ENCODE measurements at places on chromosomes 4 and X.

- no peak for DNase-seq
These were observed 14.4 kb upstream of the SOD3 start for GRCh38 chr4:24780936-24781495.

GRCh38 chrX:112877771-112878173 is 37.1 kb upstream of the AMOT start:
- DNase-seq = no peak

- DNase-seq = no peak
These were observed 221.3 kb downstream of the GPAT3 start for GRCh38 chr4:83757121-83757621.

GRCh38 chrX:32530802-32531403 is 680.4 kb downstream of the DMD start:
- no peak for DNase-seq

DNA sequence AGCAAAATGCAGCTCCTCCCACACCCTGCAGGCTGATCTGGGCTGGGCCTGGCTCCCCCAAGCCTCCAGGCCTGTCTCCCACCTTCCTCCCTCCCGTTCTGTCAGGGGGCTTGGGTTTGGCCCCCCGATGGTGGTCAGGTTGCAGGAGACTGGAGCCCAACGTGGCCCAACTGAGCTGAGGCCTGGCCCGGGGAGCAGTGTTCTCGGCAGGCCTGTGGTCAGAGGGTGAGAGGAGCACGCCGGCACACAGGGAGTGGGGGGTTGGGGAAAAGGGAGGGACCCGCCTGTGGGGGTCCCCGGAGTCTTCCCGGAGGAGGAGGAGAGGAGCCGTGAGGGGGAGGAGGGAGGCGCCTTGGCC is 43.2 kb upstream of the NKX1-1 start:
- no peak for DNase-seq

- no peak for DNase-seq
These were observed 70.6 kb downstream of the KIT start for GRCh38 chr4:54728368-54728767.

DNA sequence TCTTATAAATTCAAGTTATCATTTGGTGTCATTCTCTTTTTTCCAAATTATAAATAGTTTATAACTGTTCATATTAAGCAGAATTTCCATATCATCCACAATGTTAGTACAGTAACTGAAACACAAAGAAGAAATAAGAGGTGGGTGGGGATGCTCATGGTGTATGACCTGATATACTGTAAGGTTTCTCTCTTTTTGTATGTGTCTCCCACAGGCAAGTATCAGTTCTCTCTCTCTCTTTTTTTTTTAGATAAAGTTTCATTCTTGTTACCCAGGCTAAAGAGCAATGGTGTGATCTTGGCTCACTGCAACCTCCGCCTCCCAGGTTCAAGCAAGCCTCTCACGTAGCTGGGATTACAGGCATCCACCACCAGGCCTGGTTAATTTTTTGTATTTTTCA is 43.7 kb upstream of the UGT2A3 start:
- DNase-seq = no peak

DNA sequence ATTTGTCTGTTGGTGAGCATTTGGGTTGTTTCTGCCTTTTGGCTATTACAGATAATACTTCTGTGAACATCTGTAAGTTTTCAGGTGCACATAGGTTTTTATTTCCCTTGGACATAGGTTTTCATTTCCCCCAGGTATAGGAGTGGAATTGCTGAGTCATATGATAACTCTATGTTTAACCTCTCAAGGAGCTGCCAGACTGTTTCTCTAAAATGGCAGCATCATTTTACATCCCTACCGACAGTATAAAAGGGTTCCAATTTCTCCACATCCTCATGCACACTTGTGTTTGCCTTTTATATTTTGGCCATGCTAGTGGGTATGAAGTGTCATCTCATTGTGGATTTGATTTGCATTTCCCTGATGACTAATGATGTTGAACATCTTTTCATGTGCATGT is 53.5 kb downstream of the TMEM164 start:
- no peak for DNase-seq

GRCh38 chr4:26782168-26782829 is 78.3 kb upstream of the STIM2 start:
- DNase-seq = no peak

DNA sequence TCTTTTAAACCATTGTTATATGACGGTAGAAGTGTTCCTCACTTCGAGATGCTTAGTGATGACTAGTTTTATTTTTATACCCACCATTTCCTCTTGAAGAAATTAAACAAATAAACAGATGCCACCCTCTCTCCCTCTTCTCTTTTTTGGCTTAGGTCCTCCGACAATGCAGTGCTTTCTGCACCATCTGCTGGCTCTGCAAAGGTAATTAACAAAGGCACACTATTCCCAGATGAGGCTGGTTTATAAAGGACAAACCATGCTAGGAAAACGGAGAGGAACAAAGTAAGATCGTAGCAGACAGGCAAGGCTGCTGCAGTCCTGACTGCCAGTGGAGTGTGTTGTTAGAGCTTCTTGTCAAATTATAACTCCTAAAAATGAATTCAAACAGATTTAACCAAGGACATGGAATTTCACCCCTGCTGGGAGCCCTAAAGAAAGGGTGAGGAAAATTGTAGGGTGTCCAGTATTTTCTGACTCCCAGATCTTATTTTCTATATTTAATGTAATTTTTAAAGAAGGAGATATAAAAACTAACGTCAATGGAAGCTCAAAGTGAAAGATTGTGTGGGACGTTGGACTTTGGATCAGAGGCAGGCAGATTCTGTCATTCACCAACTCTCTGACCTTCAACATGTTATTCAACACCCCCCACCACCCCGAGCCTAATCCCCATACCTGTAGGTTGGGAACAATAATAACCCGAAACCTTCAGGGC is 142.1 kb downstream of the CPEB2 start:
- no peak for DNase-seq

DNA sequence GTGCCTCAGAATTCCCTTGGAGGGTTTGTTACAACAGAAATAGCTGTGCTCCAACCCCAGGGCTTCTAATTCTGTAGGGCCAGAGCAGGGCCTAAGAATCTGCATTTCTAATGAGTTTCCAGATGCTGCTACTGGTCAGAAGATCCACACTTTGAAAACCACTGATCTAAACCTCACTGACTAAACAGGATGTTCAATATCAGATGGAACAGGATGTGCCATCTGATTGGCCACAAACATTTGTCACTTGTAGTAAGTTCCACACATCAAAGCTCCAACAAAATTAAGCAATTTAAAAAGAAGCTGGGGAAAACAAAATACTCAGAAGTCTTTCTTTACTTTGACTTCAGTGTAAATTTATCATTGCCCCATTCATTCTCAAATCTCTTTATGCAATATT is 14.3 kb downstream of the CASK start:
- no peak for DNase-seq

GRCh38 chrX:124605511-124605910 is 259.1 kb downstream of the SH2D1A start:
- DNase-seq = no peak

GRCh38 chrX:24242649-24243175 is 71.2 kb downstream of the SUPT20HL2 start:
- no peak for DNase-seq

- no peak for DNase-seq
These were observed 174.4 kb upstream of the BCOR start for GRCh38 chrX:40272141-40272540.

GRCh38 chr4:38381788-38382187 is 282.2 kb upstream of the KLF3 start:
- no peak for DNase-seq

DNA sequence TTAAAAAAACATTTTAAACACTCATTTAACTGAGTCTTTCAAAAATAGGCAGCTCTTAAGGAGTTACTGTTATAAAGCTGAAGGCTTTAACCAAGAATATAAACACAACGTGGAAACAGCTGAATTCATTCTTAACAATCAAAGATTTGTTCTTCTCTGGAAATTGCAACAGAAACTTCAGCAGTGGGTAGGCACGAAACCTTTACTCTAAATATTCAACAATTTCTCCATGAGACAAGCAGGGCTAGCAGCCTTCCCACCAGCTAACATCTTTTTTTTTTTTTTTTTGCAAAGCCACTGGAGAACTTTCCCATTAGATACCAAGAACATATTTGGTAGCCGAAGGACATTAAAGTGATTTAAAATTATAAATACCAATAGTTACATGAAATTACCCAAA is 78.2 kb upstream of the PRSS48 start:
- no peak for DNase-seq

DNA sequence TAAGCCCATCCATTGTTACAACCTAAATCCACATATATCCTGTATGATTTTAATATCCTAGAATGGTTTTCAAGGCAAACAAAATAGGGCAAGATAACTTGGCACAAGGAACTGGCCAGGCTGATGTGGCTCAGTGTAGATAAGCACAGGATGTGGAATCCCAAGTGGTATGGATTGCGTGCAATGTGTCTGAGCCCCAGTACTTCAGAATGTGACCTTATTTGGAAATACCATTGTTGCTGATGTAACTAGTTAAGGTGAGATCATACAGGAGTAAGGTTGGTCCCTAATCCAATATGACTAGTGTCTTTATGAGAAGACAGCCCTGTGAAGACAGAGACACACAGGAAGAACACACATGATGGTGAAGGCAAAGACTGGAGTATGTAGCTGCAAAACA is 72.4 kb downstream of the IL21 start:
- DNase-seq = no peak

DNA sequence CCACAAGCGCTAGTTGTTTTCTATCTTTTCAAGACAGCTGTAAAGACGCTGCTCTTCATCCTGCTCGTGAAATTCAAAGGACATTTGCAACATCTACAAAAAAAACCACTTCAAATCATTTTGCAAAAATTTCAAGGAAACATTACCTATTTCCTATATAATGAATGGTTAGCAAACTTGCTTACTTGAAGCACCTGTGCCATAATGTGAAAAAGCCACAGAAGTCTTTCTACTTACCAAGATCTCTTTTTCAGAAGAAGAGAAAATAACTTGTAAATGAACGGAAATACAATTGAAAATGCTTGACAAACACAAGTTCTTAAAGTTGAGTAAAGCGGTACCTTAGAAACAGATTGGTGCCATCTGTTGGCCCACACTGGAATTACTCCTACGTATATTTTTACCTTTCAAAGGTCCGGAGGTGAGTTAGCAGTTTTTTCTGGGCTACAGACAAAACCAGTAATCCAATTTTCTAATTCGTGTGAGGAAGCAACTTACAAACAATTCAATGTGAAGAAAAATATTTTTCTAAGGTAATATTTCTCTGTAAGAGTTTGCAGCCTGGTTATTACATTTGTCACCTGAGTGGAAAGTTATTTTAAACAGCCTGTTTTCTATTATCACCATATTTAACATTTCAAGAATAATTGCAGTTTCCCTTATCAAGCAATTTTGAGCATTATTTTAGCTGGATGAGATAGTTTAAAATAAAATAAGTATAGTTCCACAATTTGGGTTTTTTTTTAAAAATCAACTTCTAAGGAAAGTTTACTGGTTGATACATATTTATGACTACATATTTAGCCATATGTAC is at the start of gene TLR6:
Gene TLR6 (minus strand): TSS at position 294 of the 814 bp plus-strand sequence. CDS start 27,344 bp downstream, outside the sequence.
- DNase-seq = no peak

GRCh38 chr4:24334906-24335305 is 249.4 kb downstream of the DHX15 start:
- no peak for DNase-seq

- DNase-seq = no peak
These were observed 610.4 kb downstream of the BCOR start for GRCh38 chrX:39487166-39487968.

GRCh38 chr4:45100956-45101818 is 374.8 kb upstream of the GNPDA2 start:
- DNase-seq = no peak

DNA sequence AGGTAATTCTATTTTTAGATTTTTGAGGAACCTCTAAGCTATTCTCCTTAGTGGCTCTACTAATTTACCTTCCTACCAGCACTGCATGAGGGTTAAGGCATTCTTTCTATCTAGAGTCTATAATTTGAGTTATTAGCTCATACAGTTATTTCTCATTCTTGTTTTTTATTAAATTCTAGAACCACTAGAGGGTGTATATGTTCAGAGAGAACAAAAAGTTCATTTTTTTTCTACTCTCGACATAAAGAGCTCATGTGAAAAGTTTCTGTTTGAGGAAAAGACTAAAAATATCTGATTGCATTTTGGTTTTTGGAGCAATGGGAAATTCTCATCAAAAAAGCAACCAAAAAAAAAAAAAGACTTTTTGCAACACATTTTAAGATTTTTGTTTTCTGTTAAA is 57.0 kb upstream of the LRAT start:
- no peak for DNase-seq

DNA sequence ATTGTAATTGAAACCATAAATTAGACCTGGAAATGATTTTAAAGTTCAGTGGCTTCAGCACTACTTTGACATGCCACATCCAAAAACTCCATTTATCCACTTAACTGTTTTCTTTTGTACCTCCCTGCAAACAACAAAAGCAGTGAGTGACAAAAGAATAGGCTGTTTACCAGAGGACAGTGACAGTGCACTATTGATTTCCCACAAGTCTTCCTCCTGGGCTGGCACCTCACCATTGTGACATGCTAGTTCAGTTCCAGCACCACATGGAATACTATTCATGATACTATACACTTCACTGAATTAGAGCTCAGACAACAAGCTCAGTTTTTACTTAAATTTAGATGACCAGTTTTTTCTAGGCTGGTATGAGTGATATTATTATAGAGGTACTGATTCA is 29.3 kb downstream of the MOSPD2 start:
- no peak for DNase-seq

DNA sequence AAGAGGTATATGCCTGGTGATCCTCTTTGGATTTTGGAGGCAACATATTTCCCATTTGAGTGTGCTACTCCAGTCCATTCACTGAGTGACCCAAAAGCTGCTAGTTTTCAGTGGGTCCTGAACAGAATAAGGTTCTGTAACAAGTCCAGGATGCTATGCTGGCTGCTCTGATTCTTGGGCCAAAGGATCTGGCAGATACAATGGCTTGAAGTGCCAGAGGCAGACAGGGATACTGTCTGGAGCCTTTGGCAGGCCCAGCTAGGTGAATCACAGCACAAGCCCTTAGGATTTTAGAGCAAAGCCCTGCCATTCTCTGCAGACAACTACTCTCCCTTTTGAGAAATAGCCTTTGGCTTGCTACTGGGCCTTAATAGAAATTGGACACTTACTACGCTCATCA is 40.6 kb downstream of the DCHS2 start:
- DNase-seq = no peak

- DNase-seq = no peak
These were observed 521.2 kb downstream of the ANKRD50 start for GRCh38 chr4:124191329-124191728.

DNA sequence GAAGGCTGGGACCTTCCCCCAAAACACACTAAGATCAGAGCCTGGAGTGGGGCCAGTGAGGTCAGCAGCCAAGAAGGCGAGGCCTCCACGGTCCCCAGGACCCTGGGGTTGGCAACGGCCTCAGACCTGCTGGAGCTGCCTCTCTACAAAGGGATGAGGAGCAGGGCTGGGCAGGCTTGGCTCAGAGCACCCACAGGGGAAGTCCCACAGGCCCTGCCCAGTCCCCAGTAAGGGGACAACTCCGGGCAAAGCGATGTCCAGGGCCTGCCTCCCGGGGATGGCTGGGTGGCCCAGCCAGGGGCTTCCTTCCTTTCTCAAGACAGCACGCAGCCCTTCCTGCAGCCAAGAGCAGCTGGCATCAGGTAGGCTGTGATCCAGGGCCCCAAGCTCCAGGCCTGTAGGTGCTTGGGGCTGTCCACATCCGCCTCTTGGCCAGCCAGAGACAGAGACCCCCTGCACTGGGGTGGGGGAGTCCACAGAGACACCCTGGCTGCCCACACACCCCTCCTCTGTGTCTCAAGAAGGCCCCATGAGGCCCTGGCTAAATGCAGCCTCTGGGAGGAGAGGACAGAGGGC is 5.7 kb downstream of the MXD4 start:
- no peak for DNase-seq

Measured in NCI-H446 (cell line).